H54 (cell line): ENCODE measurements at places on chromosomes 4 and X.

DNA sequence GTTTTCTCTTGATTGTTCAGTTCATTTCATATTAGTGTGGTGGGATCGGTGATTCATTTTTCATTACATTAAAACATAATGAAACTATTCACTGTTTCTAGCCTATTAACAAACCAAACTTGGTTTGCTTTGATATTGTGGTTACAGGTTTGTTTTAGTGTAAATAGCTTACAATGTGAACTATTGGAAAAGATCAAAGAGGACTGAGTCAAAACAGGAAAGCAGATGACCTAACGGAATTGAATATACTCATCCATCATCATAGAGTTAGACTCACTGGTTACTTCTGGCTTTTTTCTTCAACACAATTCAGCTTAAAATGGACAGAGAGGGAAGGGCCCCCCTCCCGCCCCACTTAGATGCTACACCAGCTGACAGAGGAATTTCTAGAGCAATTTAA is 616.2 kb upstream of the AADAT start:
- DNase-seq = no peak

DNA sequence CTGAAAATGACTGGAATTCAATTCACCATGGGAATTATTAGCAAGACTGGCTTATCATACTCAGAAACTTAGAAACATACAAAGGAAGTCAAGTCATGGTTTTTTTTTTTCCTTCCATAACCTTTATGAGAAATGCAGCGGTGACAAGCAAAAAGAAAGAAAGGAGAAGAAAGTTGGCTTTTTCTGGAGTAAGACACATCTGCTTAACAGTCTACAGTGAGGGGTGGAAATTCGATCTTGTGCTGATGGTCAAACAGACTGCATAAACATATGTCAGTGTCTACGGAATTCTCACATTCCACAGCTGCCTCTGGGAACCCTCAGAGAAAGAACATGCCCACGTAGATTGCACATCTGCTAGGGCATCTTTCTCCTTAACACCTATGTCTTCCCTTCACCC is 54.6 kb downstream of the PROM1 start:
- no peak for DNase-seq

DNA sequence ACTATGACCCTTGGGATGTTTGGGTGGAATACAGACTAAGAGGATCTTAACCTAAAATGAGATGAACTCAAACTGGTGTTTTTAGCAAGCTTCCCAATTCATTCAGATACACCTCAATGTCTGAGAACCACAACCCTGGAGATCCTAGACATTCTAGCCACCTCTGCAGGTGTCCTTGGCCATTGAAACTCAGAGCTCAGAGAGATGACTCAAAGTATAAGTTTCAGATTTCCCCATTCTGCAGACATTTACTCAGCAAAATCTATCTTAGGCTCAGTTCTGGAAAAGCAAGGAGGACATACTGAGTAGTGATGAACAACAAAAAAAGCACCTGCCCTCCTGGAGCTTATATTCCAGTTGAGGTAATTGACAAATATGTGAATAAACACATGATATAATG is 47.8 kb downstream of the COMMD8 start:
- no peak for DNase-seq

DNA sequence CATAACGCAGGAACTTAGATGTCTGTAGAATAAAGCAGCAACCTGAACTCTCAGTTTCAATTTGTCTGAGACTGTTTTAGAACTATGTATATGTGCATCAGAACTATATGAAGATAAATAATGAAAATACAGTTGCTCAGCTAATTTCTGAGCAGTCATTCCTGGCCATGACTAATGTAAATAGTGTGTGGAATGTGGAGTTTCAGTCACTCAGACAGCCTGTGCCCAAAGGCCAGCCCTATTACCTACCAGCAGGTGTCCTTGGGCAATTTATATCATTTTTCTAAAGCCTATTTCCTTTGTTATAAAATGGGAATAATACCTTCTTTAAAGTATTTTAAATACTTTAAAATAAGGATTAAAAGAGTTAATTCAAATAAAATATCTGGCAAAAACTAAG is 56.0 kb upstream of the RELL1 start:
- peak; percentile 12 for DNase-seq

GRCh38 chr4:2991243-2991642 is 27.9 kb downstream of the GRK4 start:
- DNase-seq = no peak

GRCh38 chrX:45860450-45860849 is 659.8 kb upstream of the DIPK2B start:
- no peak for DNase-seq

GRCh38 chr4:77121736-77122240 is 35.2 kb upstream of the CCNG2 start:
- DNase-seq = no peak

GRCh38 chr4:153706519-153706918 is 22.4 kb downstream of the TLR2 start:
- no peak for DNase-seq

- DNase-seq = no peak
These were observed 503.3 kb downstream of the ANKRD50 start for GRCh38 chr4:124209211-124209610.

DNA sequence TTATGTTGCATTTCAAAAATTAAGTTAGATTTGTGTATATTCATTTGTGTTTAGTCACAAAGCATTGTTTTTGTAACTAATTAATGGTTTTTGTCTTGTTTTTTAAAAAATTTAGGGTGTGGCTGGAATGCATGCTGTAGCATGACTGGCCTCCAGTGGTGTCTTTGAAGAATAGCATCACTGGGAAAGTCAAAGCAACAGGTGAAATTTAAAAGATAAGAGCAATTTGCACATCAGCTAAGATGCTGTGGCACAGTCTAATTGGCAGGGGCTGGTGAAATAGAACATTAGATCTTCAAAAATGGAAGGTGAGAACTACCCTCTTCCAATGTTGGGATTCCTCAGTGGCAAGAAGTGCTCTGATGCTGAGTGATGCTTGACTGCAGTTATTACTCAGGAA is 45.3 kb downstream of the ANK2 start:
- no peak for DNase-seq

DNA sequence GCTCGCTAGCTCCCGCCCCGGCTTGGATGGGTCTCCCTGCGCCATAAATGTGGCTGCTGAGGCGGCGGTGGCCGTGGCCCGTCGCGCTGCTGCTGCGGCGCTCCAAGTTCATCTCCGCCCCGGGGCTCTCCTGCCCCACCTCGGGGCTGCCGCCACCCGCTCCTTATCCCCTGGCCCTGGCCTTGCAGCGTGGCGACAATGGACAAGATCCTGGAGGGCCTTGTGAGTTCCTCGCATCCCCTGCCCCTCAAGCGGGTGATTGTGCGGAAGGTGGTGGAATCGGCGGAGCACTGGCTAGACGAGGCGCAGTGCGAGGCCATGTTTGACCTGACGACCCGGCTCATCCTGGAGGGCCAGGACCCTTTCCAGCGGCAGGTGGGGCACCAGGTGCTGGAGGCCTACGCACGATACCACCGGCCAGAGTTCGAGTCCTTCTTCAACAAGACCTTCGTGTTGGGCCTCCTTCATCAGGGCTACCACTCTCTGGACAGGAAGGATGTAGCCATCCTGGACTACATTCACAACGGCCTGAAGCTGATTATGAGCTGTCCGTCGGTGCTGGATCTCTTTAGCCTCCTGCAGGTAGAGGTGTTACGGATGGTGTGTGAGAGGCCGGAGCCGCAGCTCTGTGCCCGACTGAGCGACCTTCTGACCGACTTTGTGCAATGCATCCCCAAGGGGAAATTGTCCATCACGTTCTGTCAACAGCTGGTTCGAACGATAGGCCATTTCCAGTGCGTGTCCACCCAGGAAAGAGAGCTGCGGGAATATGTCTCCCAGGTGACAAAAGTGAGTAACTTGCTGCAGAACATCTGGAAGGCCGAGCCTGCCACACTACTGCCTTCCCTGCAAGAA is 763 bp downstream of the USP38 start:
- no peak for DNase-seq

GRCh38 chr4:94525993-94526728 is 74.4 kb downstream of the PDLIM5 start:
- DNase-seq = no peak

DNA sequence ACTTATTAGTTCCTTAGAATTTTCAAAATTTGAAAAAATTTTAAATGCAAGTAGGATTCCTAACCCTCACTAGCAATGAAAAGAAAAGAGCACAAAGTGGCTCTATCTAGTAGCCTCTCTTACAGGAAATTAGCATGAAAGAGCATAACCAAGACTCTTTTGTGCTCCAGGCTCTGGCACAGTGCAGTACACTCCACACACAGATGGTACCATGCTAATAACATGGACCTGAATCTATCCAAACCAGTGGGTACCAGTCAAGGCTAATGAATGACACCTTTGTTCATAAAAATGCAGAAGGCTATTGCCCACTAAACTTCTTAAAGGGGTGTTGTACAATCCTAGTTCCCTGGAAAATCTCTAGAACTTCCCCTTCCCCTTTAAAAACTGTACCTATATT is 119.0 kb downstream of the MANBA start:
- no peak for DNase-seq
